ENCODE measurements at places on chromosomes 1 and 21.

DNA sequence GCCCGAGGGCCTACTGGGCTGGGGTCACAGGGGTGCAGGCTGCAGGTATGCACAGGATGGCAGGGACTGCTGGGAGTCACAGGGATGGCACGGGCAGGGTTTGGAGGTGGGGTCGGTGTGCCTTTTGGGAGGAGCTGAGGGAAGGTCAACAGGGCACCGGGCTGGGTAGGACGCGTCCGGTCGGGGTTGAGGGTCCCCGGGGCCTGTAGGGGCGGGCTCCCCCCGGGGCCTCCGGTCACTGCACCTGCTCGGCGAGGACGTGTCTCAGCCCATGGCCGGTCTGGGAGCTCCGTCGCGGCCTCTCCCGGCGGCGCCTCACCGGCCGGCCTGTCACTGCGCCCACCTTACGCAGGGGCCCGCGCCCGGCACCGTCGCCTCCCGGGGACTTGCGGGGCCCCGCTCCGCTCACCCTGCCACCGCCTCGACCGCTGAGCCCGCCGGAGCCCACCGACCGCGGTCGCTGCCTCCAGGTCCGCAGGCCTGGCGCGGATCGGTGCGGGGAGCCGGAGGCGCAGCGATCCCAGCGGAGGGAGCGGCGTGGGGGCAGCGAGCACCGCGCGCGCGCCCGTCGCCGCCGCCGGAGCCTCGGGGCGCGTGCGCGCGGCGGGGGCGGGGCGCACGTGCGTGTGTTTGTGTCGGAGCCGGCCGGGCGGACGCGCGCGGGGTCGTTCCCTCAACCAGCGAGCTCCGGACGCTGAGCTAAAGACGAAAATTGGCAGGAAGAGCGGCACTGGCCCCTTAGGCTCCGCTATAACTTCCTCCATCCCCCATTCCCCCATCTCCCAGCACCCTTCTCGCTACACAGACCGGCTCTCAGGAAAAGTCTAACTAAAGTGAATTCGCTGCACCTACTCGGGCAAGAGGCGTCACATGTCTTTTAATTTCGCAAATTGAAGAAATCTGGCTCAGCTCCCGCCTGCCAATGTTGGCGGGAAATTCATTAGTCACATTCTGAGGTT, at the start of gene AMIGO1:
AMIGO1 (minus strand) TSS at position 552 of the 959 bp plus-strand sequence. CDS start 815 bp downstream, outside the sequence.
- no peak for DNase-seq

DNA sequence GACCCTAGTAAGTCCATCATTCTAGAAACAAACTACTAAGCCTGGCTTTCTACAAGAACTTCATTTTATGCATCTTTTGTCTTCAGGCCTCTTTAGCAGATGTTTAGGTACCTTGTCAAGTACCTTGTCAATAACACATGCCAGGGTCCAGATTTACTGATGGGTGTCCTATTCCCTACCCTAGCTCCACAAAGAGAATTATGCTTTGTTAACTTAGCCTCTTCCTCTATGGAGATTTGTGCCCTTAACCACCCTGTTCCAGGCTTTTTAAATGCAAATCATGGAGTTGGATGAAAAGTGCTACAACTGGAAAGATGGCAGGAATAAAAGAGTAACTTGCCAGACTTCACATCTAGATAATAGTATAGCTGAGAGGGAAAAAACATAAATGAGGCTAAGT, 42.7 kb downstream of the SPATA46 start:
- DNase-seq = no peak

DNA sequence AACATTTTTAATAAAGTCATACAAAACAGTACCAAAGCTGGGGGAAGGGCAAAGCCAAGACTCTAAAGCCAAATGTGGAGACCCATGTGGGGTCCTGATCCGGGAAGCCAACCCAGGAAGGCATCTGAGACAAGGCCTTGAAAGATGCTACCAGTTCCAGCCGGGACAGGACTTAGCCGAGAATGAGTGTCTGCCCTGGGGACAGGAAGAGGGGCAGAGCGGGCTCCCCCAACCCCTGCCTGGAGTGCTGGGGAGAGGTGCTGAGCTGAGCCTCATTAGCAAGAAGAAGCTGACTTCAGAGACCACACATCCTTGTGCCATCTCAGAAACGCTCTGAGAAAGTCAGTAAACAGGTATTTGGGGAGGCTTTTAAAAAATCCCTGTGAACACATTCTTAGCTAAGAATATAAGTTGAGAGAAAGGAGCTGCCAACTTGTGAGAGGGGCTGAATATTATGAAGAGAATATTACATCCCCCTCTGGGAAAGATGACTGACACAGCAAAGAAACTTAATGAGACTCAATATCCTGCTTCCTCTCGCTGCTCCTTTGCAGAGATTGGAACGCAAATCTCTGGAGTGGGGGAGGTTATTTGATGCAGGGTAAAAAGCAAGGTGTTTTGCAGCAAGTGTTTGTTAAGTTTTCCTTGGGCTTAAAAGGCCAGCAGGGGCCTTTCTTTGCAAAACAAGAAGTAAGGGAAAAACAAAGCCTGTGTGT, 103.3 kb upstream of the KCND3 start:
- DNase-seq = no peak

DNA sequence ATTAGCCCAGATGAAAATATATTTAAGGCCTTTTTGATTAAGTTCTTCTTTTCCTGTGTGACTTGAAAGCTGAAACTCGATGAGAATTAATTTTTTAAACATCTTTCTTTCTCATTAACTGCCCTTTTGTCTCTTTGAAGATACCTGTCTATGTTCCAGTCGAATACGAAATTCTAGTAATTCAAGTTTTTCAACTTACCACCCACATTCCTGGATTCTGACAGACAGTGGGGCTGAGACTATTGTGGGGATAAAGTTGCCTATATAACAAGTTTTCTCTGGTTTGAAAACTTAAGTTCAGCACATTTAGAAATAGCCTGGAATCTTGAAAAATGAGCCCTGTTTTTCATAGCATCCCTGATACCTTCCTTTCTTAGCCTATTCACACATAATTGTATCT, 114.6 kb downstream of the NTNG1 start:
- no peak for DNase-seq

DNA sequence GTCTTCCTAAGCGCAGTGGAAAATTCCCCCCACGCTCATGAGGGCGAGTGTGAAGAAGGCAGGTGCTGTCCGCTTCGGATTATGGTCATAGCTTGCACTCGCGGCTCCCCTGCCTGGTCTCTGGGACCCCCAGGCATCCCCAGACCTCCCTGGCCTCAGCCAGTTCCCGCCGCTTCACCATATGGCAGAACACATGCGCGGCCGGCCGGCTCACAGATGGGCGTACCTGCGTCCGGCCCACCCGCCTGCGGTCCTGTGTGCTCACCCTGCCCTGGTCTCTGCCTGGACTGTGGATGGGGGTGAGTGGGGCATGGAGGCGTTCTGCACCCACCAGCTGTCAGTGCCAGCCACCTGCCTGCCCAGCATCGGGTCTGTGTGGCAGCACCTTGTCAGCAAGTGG, 34.1 kb downstream of the PRKCZ start:
- DNase-seq = no peak
